ENCODE measurements at places on chromosomes 12 and 14. TPM values are rescaled to one million over a fixed set of nuclear protein-coding genes. Genes with fewer than 3 reads are reported as not detected.

DNA sequence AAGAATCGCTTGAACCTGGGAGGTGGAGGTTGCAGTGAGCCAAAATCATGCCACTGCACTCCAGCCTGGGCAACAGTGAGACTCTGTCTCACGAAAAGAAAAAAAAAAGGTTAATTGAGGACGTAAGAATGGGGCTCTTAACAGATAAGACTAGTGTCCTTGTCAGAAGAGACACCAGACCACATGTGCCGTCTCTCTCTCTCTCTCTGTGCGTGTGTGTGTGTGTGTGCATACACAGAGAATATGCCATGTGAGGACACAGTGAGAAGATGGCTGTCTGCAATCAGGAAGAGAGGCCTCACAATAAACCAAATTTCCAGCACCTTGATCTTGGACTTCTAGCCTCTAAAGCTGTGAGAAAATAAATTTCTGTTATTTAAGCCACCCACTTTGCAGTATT is 11.7 kb upstream of the ERC1 start:
- no peak for DNase-seq

GRCh38 chr12:121578230-121579189 is 2.3 kb downstream of the KDM2B start:
- no peak for DNase-seq

The PSEN1 gene
- total RNA-seq: 23.5 TPM

The SIX6 gene
- total RNA-seq: not detected

DNA sequence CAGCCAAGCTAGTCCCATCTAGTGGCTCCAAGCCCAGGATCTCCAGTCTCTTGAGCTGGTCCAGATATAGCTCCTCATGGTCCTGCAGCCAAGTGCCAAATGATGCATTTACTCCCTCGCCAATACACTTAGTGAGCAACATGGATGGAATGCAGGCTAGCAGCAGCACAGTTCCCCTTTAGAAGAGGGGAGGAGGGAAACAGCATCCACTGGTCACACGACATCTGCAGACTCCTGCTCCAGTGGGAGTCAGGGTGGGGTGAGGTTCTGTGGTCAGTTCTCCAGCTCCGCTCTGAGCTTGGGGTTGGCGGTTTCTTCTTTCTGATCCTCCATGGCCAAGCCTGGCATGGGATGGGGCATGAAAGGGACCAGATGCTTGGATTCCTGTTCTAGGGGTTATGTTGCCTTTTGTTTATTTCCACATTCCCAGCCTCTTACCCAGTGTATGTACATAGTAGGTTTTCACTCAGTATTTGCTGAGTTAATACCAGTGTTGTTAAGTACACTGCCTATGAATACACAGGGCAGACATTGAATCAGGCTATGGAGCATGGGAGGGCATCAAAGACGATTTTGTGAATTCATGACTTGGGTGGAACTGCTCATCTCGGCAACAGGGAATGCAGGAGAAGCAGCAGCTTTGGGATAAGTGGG is 57.3 kb downstream of the GALNT16 start:
- DNase-seq: no peak

The ETFBKMT gene
- total RNA-seq: 6.4 TPM

The TIMELESS gene
- 3.2 TPM for total RNA-seq

DNA sequence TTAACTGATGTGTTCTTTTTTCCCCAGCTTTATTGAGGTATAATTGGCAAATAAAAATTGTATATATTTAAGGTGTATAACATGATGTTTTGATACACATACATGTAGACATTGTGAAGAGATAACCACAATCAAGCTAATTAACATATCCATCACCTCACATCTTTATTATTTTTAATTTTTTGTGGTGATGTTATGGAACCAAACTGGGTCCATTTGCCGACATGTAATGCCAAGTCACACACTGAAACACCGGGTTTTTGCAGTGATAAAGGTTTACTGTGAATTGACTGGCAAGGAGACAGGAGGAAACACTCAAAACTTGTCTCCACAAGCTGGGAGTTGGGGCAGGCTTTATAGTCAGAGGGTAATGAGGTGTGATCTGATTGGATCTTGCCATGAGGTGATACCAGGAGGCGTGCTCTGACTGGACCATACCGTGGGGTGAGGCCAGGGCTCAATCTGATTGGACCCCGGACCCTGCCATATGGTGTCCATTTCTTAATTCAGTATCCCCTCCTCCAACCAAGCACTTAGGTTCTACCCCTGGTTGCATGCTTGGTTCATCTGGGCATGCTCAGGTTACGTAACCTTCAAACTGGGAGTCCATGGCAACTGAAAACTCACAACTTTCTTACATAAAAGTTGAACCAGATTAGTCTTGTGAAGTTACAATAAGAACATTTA is 11.8 kb upstream of the WSCD2 start:
- DNase-seq: no peak

DNA sequence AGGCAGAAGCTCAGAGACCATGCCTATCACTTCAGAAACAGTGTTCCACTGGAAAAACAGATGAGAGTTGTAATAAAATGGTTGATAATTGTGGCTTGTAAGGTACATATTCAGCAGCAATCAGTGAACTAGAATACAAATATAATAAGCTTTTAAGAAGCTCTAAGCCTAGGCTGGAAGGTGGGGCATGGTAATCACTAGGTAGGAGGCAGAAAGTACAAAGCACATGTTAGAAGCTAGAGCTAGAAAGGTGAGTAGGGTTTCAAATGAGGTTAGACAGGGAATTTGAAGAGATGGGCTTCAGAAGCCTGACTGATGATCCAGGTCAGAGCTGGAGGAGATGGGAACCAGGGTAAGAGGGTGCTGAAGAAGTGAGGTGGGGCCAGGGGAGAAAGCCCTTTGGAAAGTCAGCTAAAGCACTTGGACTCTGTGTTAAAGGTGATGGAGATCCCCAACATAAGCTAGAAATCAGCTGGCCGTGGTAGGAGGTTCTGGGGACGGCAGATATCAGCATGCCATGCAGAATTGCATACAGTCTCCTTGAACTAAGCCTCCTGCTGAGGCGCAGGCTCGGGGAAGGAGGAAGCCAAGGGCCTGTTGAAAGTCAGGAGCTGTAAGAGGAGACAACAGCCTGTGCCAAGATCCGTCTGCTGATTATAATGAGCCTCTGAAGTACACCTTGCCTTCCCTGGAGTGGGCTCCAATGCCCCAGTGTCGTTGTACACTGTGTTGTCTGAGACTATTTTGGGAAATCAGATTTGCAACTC is 659.4 kb downstream of the BCL11B start:
- DNase-seq: no peak

DNA sequence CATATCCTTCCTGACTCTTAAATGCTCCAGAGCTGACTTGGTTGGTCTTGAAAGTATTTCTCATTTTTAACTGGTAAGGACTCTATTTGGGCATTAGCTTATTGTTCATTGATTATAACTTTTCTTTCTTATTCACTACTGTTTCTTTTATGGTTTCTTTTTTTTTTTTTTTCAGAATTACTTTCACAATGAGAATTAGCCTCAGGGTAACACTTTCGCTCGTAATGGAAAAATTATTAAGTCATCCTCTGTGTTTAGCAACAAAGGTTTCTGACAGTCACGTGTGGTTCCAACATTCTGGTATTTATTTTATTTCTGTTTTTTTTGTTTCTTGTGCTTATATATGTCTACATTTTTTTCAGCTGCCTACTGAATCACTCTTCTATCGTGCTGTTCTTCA is 80.0 kb downstream of the METTL25 start:
- DNase-seq: no peak

DNA sequence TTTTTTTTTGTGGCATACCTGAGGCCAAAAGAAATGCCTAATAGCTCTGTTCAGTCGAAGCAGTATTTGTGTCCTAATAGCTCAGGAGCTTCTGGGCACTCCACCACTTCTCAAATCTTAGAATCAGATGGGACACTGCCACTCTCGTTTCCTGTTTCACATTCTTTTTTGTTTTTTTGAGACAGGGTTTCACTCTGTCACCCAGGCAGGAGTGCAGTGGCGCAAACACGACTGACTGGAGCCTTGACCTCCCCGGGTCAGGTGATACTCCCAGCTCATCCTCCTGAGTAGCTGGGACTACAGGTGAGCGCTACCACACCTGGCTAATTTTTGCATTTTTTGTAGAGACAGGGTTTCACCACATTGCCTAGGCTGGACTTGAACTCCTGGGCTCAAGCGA is 52.7 kb downstream of the SPPL3 start:
- no peak for DNase-seq

- no peak for DNase-seq
Observed at GRCh38 chr12:168763-169525, 45.0 kb downstream of the SLC6A12 start.

The SMCO2 gene
- not detected for total RNA-seq

- DNase-seq: no peak
Observed at GRCh38 chr14:75409316-75410205, 18.3 kb upstream of the JDP2 start.

The DCN gene
- total RNA-seq: 1,037 TPM

DNA sequence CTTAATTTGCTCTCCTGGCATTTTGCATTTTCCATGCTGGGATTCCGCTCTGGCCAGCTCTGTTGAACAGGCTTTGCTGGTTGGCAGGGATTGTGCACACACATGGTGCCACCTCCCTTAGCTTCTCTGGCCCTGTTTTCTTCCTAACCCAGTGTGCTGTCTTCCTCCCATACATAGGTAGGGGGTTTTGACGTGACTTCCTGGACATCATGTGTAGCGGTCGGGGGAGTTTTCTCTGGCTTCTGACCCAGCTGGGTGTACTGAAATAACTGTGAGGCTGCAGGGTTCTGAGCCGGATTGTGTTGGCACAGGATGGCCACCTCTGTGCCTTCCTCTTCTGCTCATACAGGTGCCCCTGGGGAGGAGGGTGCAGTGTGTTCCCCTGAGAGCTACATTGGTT is 25.7 kb downstream of the C14orf132 start:
- no peak for DNase-seq

The KLHDC1 gene
- 7.1 TPM for total RNA-seq

The PTHLH gene
- total RNA-seq: not detected

DNA sequence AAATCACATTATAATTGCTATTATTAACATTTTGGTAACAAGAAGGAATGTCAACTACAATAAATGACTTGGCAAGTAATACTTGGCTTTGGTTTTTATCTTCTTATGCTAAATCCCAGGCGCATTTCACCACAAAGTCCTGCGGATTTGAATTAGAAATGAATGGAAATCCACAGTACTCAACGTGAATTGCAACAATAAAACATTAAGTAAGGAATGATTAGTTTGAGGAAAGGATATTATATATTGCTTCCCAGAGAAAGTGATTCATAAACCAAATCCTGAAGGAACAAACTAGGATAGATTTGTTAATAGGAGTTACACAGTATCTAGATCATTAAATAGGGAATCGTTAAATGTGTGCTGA is 1089.7 kb downstream of the TRHDE start:
- no peak for DNase-seq

- no peak for DNase-seq
Observed at GRCh38 chr14:22296722-22297121, 292.3 kb downstream of the DAD1 start.

Data from Right ventricle myocardium inferior (tissue), 1 donor.